ENCODE measurements at places on chromosomes 4 and X.

DNA sequence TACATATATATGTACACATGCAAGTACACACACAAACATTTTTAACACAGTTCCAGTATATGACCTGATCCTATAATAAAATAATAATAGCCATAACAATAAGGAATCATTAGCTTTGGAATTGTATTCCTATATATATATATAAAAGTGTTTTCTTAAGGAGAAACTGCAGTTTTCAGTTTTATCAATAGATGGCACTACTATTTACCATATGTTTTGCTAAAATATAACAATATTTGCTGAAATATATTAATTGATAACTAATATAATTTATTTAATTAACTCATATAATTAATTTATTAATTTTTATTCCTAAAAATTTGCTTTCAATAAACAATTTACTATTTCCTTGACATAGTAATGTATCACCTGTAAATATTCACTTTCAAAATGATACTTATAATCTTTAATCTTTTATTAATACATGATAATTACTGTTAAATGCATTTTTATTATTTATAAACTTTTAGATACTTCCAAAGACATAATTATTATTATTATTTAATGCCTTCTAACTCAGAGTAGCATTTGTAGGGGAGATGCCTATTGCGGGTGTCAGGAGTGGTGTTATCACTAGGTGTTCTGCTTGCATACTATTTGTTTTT is 599.5 kb downstream of the FSTL5 start:
- no peak for DNase-seq

- DNase-seq = no peak
Measured at GRCh38 chrX:10851809-10852208, 231.4 kb upstream of the MID1 start.

GRCh38 chrX:17081968-17082367 is 135.5 kb downstream of the REPS2 start:
- no peak for DNase-seq

GRCh38 chr4:76623217-76624045 is 188.4 kb downstream of the SHROOM3 start:
- DNase-seq = no peak

GRCh38 chr4:7705062-7705461 is 234.6 kb downstream of the AFAP1 start:
- no peak for DNase-seq

GRCh38 chr4:145613566-145614232 is 5.5 kb upstream of the MMAA start:
- no peak for DNase-seq

- DNase-seq = no peak
Measured at GRCh38 chr4:88533937-88534750, 10.6 kb upstream of the PYURF start.

DNA sequence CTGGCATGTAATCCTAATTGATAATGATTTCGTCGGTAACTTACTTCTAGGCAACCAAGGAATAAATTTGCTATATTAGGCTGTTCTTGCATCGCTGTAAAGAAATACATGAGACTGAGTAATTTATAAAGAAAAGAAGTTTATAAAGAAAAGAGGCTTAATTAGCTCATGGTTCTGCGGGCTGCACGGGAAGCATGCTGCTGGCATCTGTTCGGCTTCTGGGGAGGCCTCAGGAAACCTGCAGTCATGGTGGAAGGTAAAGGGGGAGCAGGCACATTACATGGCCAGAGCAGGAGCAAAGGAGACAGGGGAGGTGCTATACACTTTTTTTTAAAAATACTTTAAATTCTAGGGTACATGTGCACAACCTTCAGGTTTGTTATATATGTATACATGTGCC is 290.2 kb downstream of the STK32B start:
- DNase-seq = no peak

- DNase-seq = no peak
Measured at GRCh38 chr4:15231265-15232091, 196.4 kb upstream of the C1QTNF7 start.

DNA sequence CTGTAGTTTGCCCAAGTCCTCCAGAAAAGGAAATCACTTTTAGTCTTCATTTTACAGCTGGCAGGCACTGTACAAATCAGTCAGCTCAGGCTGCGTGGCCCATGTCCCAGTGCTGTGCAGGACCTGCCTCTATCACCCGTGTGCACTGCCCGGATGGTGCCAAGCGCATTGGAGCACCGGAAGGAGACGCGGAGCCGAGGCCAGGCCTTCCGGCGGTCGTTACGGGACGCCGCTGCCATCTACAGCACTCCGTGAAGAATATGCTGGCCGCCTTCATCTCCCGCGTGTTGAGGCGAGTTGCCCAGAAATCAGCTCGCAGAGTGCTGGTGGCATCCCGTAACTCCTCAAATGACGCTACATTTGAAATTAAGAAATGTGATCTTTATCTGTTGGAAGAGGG is at the start of gene PDHA2:
Gene PDHA2, plus strand, starts transcription at position 203 of the 400 bp plus-strand sequence. Its CDS starts 58 bp downstream, at position 261.
- no peak for DNase-seq

DNA sequence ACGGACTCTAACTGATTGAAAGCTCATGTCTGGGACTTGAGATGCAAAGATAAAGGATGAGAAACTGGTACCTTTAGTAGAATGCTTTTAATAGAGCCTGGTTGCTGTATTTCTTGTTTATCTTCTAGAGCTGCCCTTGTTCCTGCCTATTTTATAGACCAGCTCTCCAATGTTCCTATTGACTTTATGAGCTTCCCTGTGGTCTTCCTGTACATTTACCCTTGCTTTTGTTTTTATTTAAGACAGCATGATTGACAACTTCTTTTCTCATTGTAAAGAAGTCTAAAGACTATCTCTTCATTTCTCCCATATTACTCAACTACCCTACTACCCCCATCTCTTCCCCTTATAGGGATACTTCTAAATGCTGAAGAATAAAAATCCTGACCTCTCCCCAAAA is 174.7 kb downstream of the UGT8 start:
- no peak for DNase-seq

DNA sequence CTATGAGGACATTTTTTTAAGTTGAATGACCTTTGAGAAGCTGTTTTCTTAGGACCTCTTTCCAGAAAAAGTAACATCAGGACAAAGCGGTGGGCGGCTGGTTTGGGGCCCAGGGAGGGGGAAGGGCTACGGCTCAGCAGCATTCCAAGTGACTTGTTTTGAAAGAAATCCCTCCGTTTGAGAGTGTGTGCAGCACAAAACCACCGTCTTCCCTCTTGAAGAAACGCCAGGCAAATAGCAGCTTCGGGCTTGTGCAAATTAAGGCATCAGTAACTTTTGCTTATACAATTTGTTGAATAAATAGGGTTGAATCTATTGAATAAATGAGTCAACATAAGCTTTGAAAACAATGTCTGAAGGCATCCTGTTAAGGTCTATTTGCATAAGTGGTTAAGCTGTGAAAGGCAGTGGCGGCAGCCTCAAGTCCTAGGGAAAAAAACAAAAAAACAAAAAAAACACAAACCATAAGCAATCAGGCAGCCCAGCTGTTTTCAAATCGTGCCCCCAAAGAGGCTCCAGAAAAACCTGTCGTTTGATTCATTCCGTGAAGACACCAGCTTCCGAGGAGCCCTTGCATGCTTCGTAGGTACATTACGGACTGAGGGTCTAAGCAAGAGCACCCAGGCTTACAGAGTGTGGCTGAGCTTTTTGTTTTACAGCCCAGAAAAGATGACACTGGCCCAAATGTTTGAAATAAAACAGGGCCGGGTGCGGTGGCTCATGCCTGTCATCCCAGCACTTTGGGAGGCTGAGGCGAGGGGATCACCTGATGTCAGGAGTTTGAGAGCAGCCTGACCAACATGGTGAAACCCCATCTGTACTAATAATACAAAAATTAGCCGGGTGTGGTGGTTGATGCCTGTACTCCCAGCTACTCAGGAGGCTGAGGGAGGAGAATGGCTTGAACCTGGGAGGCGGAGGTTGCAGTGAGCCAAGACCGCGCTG is 103.7 kb downstream of the CRLF2 start:
- no peak for DNase-seq

- no peak for DNase-seq
Measured at GRCh38 chr4:62618042-62618441, 1417.9 kb downstream of the ADGRL3 start.

- no peak for DNase-seq
Measured at GRCh38 chr4:4182835-4183568, 43.7 kb downstream of the OTOP1 start.

- DNase-seq = no peak
Measured at GRCh38 chr4:125091101-125091500, 223.7 kb upstream of the FAT4 start.

GRCh38 chrX:119407681-119408080 is 8.5 kb downstream of the SLC25A43 start:
- DNase-seq = no peak

DNA sequence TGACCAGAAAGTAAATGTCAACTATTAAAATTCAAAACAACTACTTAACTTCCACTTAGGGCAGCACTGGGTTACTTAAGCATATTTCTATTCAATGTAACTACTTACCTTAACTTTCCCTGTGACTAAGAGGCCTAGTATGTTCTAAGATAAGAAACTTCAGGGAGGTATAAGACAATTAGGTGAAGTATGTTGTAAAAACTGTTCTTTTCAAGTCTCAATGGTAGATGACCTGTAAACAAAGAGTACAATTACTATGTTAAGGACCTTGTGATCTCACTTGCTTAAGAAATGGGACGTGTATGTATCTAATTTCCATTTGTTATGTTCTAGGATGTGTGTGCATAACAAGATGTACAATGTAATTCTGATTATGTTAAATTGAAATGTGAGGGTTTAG is 960.5 kb downstream of the CCSER1 start:
- no peak for DNase-seq

DNA sequence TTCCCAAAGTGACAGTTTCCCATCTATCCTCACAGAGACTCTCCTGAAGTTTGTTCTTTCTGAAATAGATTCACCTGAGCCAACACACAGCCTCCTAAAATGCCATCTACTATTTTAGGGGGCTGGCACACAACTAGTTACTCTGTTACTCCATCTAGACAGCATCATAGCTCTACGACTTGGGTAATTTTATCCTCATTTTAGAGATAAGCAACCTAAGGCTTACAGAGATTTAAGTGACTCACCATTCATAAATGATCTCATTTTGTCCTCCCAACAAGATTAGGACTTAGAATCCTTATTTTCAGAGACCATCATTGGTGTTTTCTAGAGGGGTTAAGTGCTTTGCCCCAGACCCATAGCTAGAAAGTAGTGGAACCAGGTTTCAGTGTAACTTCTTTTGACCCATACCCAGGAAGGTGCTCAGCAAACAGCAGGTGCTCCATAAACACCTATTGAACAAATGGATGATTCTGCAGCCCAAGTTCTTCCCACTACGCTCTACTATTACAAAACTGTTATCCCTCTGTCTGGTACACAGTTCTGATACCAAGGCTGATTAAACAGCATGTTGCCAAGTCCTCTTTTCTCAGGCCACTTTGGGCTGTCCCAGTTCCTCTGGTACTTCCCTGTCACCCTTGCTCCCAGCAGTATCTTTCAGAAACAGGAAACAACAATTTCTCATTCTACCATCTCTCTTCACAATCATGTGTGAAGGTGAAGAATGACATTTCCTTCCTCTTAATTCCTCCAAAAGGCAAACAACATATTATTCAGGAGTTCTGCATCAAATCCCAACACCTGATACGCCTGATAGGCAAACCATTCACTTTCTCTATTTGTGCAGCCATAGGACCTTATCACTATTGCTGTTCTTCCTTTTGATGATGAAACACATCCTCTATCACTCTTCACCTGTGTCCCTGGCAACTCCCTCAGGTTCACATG is 304.7 kb upstream of the TAPT1 start:
- no peak for DNase-seq

DNA sequence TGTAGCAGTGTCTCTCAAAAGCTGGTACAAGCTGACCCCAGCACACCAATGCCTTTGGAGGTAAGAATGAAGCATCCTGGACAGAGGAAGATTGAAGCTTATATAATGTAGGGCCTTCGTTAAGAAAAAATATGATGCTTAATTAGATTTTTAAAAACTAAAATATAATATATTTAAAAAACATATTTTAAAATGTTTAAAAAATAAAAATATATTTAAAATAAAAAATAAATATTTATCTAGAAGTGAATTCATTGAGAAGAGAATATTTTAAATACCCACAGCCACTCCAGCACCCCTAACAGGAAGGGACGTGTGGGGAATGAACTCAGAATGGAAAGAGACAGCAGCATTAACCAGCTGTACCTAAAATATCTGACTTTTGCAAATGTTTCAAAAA is 65.1 kb upstream of the DDX53 start:
- no peak for DNase-seq

- no peak for DNase-seq
Measured at GRCh38 chr4:123579961-123580360, 183.4 kb downstream of the SPRY1 start.

Data from cerebellar nuclear complex (tissue), 1 donor.